Immature natural killer cell (primary cell): ENCODE measurements at places on chromosomes 11 and 22. TPM values are rescaled to one million over a fixed set of nuclear protein-coding genes. Genes with fewer than 3 reads are reported as not detected.

GALNT18 gene
- 0.93 TPM for polyA plus RNA-seq

PYGM gene
- 0.63 TPM for polyA plus RNA-seq

CREB3L1 gene
- polyA plus RNA-seq = not detected

GRCh38 chr22:42960531-42961399 is 54.2 kb downstream of the PACSIN2 start:
- H3K4me1 ChIP-seq = peaks cover 40% of the 10 kb centered on the region
- H3K4me3 ChIP-seq = no peak overlapping the region
- no peaks in the 10 kb centered on the region for H3K36me3 ChIP-seq
- no peak overlapping the region for H3K27ac ChIP-seq

- H3K4me3 ChIP-seq = no peak overlapping the region
- H3K27ac ChIP-seq = no peak overlapping the region
- no peaks in the 10 kb centered on the region for H3K27me3 ChIP-seq
- H3K36me3 ChIP-seq = peaks cover 3% of the 10 kb centered on the region
- H3K4me1 ChIP-seq = peaks cover 4% of the 10 kb centered on the region
Measured at GRCh38 chr11:108115500-108116140, 5.7 kb upstream of the ACAT1 start.
